ENCODE measurements at places on chromosomes 6 and 20.

DNA sequence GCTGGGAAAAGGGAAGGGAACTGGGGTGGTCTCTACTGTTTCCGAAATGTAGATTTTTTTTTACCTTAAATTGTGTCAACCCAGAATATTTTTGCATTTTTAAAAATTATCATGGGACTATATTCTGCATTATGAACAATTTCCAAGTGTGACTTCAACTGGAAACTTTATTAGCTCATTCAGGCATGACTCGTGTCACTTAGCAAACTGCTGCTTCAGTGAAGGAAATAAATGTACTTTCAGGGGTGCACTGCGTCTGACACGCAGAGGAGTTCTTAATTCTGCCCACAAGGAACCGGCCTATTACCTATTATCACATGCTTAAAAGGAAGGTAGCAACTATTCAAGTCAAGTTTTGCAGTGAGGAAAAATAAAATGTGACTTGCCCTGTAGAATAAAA, 291.3 kb upstream of the PRDM1 start:
- DNase-seq: no peak

- no peak for DNase-seq
These were observed 97.2 kb downstream of the TMEM242 start for GRCh38 chr6:157226026-157226625.

GRCh38 chr6:28922821-28923317, 916 bp downstream of the TRIM27 start:
- DNase-seq: peak; percentile 73

DNA sequence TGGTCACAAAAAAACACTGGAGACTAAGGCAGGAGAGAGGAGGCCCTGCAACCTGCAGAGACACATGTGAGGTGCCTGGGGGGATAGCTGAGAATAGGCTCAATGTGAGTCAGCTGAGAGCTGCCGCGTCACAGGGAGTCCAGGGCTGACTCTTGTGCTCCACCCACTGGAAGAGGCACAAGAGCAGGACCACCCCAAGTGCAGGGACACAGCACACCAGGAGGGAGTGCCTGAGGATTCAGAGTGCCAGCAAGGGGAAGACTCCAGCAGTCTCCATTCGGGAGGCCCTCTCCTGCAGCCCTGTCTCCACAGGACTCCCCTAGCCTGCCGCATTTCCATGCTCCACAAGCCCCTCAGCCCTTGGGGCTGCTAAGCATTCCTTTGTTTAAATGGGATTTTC, 105.5 kb downstream of the HUS1B start:
- DNase-seq: no peak

DNA sequence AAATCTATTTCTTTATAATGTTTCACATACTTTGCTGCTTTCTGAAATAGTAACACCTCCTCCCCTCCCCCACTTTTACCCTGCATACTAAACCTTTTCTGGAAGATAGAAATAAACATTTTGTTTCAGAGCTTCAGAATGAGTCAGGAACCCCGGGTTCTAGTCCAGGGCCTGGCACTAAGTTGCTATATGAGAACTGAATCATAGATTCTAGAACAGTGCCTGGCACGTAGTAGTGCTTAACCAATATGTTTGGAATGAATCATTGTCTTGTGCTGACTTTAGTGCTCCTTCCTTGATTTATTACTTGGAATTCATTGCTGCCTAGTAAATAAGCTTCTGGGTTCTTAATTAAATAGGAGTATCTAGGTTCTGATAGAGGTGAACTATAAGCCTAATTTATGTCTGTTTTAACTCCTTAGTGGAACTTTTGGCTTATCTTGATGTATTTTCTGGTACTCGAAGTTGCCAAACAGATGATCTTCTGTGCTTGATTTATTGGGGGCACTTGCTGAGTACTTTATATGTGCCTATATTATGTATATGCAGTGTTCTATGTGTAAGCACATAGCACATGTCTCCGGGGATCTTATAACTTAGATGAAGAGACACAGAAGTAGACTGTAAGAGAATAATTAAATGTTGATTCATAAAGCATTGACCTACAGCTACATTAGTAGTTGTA, 18.6 kb downstream of the TAB2 start:
- DNase-seq: no peak

GRCh38 chr20:58024241-58024721, 204.2 kb downstream of the ANKRD60 start:
- peak; percentile 30 for DNase-seq

DNA sequence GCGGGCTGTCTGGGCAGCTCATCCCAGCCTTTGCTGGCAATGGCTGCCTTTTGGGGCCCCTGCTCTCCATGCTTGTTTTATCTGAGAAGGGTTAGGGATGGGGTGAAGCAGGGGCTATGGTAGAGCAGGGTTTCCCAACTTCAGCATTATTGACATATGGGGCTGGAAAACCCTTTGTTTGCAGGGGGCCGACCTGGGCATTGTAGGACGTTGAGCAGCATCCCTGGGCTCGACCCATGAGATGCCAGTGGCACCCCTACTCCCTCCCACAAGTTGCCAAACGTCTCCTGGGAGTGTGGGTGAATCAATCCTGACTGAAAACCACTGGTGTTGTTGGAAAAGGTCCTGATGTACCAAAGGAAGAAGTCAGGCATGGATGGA, 56.9 kb downstream of the KCNK5 start:
- no peak for DNase-seq

- DNase-seq: no peak
These were observed 1513.7 kb downstream of the GRIK2 start for GRCh38 chr6:102907181-102907580.

DNA sequence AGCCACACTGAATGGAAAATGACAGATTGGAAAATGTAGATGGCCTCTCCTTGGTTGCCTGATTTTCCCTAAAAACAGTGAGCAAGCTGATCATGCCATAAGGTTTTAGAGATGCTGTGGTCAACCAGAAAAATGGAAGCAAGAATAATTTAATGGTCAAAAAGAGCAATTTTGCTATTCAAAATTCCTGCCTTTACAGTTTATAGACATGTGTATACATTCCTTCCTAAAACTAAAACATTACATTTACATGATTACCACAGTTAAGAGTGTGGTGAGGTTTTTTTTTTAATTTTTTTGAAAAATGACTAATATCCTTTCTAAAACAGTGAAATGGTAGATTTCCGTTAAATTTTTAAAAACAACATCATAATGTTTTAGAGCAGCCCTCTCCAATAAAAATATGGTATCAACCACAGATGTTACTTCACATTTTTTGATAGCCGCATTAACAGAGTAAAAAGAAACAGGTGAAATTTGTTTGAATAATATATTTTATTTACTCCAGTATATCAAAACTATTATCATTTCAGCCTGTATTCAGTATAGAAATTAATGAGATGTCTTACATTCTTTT, 407.0 kb upstream of the SOX4 start:
- no peak for DNase-seq

GRCh38 chr20:45946149-45946970, 11.9 kb downstream of the PCIF1 start:
- DNase-seq: no peak

DNA sequence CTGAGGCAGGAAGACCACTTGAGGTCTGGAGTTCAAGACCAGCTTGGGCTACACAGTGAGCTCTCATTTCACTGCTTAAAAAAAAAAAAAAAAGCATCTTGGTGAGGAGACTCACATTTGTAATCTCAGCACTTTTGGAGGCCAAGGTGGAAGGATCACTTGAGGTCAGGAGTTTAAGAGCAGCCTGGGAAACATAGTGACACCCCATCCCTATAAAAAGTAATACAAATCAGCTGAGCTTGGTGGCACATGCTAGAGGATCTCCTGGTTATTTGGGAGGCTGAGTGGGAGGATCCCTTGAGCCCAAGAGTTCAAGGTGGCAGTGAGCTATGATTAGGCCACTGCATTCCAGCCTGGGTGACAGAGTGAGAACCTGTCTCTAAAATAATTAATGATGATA, 29.4 kb upstream of the SYNCRIP start:
- DNase-seq: no peak

GRCh38 chr20:23046431-23046830, 3.0 kb downstream of the THBD start:
- no peak for DNase-seq

- no peak for DNase-seq
These were observed 5.8 kb upstream of the SRXN1 start for GRCh38 chr20:658731-659291.

- no peak for DNase-seq
These were observed 52.7 kb downstream of the LGSN start for GRCh38 chr6:63267046-63267445.

GRCh38 chr6:47196113-47196512, 113.6 kb downstream of the TNFRSF21 start:
- no peak for DNase-seq

DNA sequence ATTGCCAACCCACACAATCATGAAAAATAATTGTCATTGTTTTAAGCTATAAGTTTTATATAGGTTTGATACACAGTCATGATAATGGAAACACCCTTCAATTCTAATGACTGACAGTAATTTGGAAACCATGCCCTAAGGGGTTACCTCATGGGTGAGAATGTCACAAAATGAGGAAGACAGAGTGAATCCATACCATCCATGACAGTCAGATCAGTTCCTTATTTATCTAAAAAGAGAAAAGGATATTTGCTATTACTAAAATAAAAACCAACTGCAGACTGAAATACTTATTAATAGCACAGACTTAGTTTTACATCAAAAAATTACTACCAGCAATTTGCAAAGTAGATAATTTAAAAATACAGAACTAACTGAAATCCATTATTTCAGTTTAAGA, 437.8 kb downstream of the UTRN start:
- DNase-seq: no peak

- no peak for DNase-seq
These were observed 42.9 kb downstream of the NOL4L start for GRCh38 chr20:32542259-32542615.

DNA sequence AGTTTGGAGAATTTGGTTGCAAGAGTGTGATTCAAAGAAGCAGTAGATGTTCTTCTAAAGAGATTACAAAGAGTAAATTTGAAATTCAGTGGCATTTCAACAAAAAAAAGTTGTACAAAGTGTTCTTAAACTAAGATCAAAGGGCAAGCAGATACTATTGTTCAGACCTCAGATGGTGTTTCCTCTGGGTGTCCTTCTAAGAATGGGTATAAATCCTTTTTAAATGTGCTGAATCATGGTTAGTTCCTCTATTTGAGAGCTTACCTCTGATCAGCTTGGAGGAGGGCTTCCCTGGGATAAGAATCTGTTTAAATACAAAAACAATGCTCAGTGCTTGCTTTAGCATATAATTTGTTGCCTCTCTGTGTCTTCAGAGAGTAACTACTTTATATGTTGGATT, 6.3 kb downstream of the BMP6 start:
- DNase-seq: no peak

DNA sequence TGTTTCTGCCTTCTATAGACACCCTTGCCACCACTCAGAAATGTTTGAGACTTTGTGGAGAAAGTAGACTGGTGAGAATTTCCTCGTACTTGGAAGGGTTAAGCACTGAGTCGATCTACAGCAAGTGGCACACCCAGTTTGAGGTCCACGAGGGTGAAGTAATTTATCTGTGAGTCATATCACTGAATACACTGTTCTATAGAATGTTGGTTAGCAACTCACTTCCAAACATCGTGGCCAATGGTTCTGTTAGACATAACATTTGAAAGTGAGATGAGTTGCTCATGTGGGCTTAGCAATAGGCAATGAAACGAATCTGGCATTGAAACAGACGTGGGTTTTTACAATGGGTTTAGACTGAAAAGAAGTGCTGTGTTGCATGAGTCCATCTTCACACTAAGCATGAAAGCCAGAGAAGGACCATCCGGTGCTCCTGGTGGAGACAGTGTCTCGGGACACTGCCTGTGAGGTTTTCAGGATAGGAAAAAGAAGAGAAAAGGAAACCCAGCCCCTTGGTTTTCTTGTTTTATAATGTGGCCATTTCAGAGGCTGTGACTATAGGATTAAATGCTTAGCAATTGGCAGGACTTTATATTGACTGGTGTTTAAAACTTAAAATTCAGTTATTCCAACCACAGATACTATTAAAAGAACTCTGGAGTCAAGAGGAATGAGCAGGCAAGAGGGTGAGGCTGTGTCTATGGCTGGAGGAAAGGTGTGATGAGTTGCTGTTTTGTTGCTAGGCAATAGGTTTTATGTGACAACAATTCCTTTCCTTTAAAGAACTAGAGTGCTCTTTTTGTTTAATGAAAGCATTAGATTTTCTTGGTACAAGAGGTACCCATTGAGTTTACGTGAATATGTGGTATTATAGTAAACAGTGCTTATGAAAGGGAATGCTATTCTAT, 31.0 kb upstream of the EZR start:
- DNase-seq: no peak
